ENCODE measurements at places on chromosomes 5 and 9. TPM values are rescaled to one million over a fixed set of nuclear protein-coding genes. Genes with fewer than 3 reads are reported as not detected.

GFI1B gene
- not detected for polyA plus RNA-seq

SPATA31E1 gene
- not detected for polyA plus RNA-seq

SLC27A6 gene
- 1.1 TPM for polyA plus RNA-seq

SLC46A2 gene
- polyA plus RNA-seq: not detected

HRCT1 gene
- polyA plus RNA-seq: not detected

ZDHHC11B gene
- not detected for polyA plus RNA-seq

AK3 gene
- polyA plus RNA-seq: 37.6 TPM

CDKN2AIPNL gene
- polyA plus RNA-seq: 17.4 TPM

AGXT2 gene
- not detected for polyA plus RNA-seq

PCA3 gene
- not detected for polyA plus RNA-seq

Data from keratinocyte (primary cell).